ENCODE measurements at places on chromosomes 5 and 9.

GRCh38 chr5:149747833-149748366 lies 17.8 kb downstream of the PPARGC1B start:
- ATAC-seq, result no peak

DNA sequence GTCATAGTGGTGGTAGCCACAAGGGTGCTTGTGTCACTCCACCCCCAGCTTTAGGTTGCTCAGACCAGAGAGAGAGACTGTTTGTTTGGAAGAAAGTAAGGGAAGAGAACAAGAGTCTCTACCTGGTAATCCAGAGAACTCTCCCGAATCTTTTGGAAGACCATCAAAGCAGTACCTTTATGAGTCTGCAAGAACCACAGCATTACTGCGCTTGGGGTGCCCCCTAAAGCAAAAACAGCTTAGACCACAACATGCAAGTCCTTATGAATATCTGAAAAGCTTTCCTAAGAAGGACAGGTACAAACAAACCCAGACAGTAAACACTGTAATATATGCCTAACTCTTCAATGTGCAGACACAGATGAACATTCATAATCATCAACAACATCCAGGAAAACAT lies 1398.6 kb upstream of the C9orf72 start:
- no peak for ATAC-seq

DNA sequence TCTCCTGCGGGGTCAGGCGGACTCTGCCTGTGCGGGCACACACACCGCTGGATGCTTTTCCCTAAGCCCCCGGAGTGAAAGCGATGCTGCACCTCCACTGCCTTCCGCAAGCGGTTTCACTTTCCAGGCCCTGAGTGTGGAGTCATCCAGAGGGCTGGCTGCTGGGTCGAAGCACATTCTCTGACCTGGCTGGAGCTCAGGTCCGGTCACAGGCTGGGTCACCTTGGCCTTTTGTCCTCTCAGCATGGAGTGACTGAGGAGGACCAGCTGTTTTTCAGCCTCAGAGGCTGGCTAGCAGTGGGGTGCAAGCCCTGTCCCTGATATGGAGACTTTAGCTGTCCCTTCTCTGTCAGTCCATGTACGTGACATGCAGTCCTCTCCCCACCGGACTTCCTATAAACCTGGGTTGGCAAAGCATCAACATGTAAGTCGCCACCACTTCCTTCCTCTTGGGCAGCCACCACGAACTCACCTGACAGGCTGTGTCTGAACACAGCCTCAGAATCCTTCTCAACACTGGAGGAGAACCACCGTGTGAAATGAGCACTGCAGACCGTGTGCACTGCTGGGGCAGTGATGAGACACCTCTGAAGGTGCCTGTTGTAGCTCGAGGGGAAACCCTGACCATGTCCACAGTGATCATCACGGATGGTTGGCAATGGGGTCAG lies 51.3 kb downstream of the GADD45G start:
- ATAC-seq, result peak; percentile 74

DNA sequence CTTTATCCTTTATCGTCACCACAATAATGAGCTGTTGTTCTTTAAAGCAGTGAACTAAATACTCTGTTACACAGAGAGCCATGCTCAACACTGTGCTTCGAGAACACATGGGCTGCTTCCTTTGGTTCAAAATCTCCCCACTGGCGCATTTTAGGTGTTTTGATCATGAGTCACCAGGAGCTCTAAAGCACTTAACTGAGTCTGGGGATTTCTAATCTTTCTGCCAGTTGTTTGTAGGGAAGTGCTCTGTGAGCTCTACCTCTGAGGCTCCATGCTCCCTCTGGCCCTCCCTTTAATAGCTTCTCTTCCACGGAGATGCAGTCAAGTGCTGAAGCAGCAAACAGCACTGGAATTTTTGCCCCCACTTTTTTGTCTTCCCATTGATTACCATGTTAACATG lies 17.0 kb downstream of the ERAP2 start:
- peak; percentile 77 for ATAC-seq

DNA sequence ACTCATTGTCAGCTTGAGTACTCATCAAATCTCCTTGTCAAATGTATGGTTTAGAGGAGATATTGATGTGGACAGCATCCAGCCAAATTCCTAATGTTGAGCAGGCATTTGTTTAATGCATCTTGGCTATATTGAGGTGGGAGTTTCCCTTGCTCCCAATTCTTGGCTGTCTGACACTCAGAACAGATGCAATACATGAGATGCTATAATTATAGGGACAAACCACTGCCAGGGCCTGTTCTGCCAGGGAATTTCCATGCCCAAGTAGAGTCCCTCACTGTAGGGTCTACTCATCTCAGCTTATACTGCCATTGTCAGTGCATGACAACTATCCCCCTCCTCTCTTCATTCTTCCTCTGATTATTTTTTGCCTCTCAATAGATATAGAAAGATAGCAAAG lies 392.0 kb upstream of the KCNN2 start:
- ATAC-seq, result no peak

DNA sequence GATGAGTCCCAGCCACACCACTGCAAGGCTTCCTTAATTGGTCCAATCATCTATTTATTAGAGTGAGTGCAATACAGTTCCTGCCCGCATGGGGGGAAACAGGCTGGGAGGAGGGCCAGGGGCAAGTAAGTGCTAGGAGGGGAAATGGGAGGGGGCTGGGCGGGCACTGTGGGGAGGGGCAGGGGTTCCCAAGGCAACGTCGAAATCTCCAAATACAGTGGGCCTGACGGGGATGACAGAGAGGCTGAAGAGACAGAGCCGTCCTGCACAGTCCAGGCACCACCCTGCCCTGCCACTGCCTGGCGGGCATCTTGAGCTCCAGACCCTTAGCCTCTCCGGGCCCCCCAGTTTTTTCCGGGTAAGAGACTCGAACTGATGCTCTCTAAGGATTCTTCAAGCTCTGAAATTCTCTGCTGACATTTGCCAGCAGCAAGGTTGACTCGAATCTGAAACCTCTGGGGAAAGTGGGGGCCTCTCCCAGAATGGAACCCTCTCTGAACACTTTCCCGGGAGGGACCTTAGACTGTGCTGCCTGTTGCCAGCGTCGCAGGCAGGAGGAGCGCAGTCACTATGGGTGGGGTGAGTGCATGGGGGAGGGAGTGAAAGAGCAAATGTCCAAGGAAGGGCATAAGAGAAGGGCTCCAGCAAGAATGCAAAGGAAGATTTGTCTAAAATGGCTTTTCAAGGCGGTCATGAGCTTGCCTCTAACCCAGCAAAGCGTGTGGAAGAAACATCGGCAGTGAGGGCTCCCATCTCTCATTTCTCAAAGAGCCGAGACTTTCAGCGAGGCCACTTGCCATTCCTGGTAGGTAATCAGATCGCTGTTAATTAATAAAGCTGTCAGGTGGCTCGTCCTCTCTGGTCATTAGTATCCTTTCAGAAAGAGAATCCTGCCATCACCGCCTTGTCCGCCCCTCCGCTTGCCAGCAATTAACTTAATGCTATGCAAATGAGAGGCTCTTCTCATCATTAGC lies 99.0 kb downstream of the GTF3C4 start:
- ATAC-seq, result peak; percentile 76

GRCh38 chr5:98102936-98103335 lies 670.5 kb upstream of the RGMB start:
- no peak for ATAC-seq

- no peak for ATAC-seq
Observed at GRCh38 chr5:13529300-13529699, 415.2 kb downstream of the DNAH5 start.

All from activated T-helper 17 cell treated with anti-CD3 and anti-CD28 coated beads, Interleukin-2, amount 50 U/mL, for 72 hours (primary cell).